Colonic mucosa (tissue), 4 donors: ENCODE measurements at places on chromosomes 2 and 18. TPM values are rescaled to one million over a fixed set of nuclear protein-coding genes. Genes with fewer than 3 reads are reported as not detected.

SLC4A5 gene
- 0.45 TPM for total RNA-seq

UGT1A1 gene
- 1.2 TPM for total RNA-seq

GRCh38 chr18:8895987-8896619 lies 190.7 kb downstream of the MTCL1 start:
- no peak for DNase-seq

DNA sequence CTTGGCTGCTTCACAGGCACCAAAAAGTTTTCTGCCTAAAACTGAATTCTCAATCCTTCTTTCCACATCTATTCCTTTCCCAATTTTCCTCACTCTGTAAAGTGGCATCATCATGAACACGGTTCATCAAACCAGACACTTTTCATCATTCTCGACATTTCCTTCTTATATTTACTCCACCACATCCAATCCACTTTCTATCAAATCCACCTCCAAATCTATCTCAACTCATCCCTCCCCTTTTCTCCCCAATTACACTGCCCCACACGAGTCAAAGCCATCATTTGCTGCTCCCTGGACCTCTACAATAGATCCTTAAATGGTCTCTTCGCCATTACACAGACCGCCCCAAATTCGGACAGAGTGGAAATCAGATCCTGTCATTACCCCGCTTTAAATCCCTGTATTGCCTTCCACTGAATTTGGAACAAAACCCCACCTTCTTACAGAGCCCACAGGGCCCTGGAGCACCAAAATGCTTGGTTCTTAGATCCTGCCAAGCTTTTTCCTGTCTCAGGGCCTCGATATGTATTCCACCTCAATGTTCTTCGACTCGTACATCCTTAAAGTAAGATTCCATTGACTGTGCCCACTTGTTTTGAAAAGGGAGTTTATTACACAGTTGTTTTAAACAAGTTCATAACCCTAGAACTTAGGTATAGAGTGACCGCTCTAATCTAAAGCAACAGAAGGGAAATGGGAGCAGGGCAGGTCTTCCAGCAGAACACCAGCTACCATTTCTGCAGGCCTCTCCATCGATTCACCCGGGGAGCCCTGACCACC lies 856 bp downstream of the ACAA2 start:
- no peak for DNase-seq

- no peak for DNase-seq
Observed at GRCh38 chr2:115763601-115764000, 1321.2 kb downstream of the DPP10 start.

GRCh38 chr2:76256458-76257088 lies 545.9 kb upstream of the GCFC2 start:
- no peak for DNase-seq

DNA sequence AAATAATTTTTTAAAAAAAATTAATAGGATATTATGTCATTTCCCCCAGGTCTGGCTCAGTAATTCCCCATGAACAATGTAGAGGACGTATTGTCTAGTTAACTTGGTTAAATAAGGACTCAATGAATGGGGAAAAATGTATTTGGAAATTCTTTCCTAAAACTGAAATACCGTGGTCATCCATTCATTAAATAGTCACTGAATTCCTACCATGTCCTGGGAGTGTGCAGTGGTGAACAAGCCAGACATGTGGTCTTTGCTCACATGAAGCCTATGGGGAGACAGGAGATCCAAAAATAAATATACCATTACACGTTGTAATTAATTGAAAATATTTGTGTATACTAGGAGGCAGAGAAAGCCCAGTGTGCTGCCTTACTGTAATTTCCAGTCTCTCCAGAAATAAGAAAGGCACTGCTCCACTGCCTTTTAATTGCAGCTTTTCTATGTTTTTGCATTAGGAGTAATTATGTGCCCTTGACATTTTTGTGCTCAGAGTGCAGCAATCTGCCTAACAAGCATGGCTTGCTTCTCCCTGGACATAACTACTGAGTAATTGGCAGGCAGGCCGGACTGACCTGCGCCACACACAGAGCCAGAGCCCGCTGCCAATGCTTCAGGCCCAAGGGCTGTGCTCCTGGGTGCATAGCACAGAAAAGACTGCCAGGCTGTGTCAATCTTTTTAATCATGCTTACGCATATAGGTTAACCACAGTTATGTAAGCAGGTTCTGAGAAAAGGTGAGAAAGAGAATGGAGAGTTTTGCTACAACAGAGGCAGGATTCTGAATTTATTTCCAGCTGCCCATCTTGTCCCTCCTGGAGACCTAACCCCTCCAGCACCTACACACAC lies 22.2 kb upstream of the TTC39C start:
- no peak for DNase-seq

- DNase-seq: no peak
Observed at GRCh38 chr2:135152361-135152760, 100.3 kb downstream of the RAB3GAP1 start.

DNA sequence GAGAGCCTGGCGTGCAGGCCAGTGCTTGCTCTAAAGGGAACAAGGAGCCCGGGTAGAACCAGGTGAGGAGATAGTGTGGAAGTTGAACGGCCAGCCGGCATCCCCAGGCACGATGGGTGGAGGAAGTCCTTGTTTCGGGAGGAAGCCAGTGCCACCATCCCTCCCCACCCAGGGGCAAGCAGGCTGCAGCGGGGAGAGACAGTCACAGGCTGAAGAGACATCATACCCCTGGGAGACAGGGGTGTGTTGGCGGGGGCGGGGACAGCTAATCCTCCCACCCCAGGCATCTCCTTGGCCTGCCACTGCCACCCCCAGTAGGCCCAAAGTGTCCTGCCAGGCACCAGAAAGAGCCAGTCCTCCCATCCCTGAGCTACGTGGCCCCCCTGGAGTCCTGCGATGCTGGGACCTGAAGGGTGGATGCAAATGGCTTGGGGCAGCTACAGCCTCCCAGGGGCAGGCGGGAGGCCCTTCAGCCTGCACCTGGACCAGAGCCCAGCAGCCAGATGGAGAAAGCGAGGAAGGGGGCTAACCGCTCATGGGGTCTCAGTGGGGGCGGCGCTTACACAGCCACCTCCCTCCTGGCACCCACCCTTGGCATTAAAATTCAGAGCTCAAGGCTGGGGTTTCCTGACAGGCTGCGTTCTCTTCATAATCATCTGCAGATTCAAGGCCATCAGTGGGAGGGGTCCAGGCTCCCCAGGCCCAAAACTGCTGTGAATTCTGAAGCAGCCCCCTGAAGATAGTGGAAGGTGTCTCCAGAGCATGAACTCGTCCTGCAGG lies 14.8 kb upstream of the GPR55 start:
- DNase-seq: no peak

DNA sequence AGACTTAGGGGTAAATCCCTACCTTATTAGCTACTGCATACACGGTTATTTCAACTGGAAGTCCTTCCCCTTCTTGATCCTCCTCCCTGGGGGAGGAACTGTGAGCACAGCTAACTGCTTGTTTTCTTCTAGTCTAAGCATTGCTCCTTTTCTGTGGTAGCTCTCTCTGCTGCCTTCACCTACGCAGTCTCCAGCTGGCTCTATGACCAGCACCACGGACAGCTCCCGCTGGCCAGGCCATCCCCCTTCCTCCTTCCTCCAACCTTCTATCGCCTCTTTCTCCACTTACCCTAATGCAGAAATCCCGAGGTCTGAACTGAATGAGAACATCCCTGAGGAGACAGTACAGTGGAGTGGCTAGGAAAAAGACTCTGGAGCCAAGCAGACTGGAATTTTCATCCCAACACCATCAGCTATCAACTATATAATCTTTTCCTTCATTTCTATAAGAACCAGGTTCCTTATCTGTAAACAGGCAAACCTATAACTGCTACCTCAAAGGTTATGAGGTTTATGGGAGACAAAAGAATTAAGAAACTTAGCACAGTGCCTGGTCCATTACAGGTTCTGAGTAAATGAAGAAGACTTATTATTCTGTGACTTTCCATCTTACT lies 4.7 kb upstream of the CFAP65 start:
- no peak for DNase-seq

GRCh38 chr2:56128235-56128634 lies 55.6 kb upstream of the CCDC85A start:
- no peak for DNase-seq

DNA sequence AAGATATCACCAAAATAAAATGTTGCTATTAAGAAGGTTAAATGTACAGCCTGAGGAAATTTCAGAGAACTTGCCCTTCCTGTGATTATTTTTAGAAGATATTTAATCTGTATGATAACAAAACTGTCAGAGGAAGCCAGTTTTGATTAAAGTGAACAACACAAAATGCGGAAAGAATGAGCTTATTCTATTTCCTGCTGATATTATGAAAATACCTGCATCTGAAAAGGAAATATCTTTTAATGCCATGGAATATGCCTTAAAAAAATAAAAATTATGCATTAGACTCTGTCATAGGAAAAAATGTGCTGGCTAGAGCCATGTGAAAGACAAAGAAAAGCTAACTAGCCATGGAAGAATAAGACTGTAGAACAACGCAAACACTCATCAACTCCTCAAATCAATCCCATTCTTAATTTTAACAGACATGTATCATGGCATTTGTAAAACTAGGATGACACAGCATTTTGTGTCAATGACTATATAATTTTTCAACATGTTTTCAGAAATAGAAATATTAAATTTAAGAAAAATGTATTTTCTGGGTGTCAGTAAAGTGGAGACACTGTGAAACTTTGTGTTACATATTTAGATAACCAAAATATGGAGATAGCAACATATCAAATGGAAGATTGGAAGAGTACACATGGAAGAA lies 1768.2 kb downstream of the SUCLG1 start:
- no peak for DNase-seq

DNA sequence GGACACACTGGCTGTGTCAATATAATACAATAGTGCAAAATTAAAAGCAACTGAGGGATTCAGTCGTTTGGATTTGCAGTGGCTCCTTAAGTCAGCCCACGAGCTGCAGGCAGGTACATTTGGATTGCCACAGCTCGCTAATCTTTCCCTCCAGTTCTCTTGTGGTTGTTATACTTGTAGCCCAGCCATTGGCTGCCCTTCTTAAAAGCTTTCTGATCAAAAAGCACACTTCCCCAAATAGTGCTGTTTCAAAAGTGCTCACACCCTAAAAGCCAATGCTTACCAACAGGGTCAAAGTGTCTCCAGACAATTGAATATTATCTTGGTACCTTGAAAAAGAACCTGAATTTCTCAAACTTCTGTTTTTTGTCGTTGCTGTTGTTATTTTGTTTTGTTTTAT lies 404.7 kb upstream of the FAM98A start:
- DNase-seq: no peak

GRCh38 chr2:112902816-112903215 lies 8.1 kb upstream of the IL37 start:
- DNase-seq: no peak
